Renal pelvis (tissue), 12 donors: ENCODE measurements at places on chromosomes 13 and 19. TPM values are rescaled to one million over a fixed set of nuclear protein-coding genes. Genes with fewer than 3 reads are reported as not detected.

DNA sequence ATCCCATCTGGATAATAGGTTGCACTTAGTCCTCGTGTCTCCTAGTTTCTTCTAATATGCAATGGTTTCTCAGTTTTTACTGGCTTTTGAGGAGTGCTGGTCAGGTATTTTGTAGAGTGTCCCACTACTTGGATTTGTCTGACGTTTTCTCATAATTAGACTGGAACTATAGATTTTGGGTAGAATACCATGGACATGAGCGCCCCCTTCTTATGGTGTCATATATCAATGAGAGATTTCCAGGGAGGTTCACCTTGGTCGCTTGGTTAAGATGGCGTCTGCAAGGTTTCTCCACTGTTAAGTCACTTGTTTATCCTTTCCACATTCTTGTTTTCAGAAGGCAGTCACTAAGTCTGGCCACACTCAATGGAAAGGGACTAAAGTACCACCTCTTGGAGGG lies 6.7 kb downstream of the SOHLH2 start:
- DNase-seq = no peak

- DNase-seq = no peak
Measured at GRCh38 chr19:1671716-1672037, 19.3 kb upstream of the TCF3 start.

GRCh38 chr19:413756-414420 lies 4.9 kb upstream of the C2CD4C start:
- DNase-seq = no peak

ZNF222 gene
- polyA plus RNA-seq = 9.3 TPM
